Small intestine (tissue), 16 donors: ENCODE measurements at places on chromosomes 7 and 10.
A peak's percentile ranks its signal among the peaks of the same experiment; 100 is the strongest.

DNA sequence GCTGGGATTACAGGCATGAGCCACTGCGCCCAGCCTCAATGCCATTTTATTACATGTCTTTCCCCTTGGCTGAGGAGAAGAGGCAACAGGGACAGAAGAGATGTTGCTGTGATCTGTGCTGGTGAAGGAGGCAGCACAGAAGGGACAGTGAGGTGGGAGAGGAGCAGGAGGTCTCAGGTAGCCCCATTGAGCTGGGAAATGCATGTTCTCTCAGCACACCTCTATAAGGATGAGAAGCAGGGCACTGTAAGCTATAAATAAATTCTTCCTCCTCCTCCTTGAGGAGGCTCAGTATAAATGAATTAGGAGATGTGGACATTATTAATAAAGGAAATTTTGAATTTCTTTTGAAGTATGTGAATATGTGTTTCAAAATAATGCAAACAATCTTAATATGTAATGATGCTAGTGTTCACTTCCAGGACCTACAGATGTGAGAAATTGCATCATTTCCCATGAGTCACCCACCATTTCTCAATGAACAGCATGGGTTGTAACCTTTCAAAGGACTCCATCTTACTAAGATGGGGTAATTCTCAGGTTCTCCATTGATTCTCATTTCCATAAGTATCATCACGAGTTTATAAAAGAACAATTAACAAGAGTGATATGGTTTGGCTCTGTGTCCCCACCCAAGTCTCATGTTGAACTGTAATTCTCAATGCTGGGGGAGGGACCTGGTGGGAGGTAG lies 88.9 kb upstream of the ODAD2 start:
- no peak for DNase-seq

GRCh38 chr10:132684164-132684891 lies 101.6 kb downstream of the NKX6-2 start:
- peak; percentile 30 for DNase-seq

DNA sequence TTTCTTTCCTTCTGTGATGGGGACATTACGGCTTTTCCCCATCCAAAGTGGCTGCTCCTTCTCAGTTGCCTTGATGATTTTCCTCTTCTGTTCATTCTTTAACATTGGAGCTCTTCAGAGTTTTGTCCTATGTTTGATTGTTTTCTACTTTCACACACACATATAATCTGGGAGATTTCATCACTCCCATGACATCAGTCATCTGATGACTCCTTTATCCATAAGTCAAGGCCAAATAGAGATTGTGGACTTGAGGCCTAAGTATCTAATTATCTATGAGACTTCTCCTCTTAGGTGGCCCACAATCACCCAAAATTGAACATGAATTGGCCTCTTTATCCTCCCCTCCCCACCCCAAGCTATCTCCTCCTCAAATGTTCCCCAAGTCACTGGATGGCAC lies 5.3 kb upstream of the COL1A2 start:
- DNase-seq, result no peak

DNA sequence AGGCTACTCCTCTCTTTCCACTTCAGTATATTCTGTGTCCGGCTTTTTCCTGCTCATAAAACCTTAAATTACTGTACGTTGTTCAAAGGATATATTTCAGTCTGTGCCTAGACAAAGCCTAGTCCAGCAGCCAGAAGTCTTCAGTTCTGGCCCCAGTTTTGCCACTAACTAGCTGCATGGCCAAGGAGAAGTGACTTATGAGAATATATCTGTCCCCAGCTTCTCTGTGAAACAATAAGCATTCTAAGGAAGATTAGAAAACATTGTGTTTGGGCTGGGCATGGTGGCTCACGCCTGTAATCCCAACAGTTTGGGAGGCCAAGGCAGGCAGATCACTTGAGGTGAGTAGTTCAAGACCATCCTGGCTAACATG lies 105.0 kb upstream of the HDAC9 start:
- no peak for DNase-seq

GRCh38 chr10:43682956-43683355 lies 34.3 kb upstream of the ZNF32 start:
- no peak for DNase-seq

- peak; percentile 43 for DNase-seq
Observed at GRCh38 chr7:21869785-21870402, 75.8 kb downstream of the CDCA7L start.

DNA sequence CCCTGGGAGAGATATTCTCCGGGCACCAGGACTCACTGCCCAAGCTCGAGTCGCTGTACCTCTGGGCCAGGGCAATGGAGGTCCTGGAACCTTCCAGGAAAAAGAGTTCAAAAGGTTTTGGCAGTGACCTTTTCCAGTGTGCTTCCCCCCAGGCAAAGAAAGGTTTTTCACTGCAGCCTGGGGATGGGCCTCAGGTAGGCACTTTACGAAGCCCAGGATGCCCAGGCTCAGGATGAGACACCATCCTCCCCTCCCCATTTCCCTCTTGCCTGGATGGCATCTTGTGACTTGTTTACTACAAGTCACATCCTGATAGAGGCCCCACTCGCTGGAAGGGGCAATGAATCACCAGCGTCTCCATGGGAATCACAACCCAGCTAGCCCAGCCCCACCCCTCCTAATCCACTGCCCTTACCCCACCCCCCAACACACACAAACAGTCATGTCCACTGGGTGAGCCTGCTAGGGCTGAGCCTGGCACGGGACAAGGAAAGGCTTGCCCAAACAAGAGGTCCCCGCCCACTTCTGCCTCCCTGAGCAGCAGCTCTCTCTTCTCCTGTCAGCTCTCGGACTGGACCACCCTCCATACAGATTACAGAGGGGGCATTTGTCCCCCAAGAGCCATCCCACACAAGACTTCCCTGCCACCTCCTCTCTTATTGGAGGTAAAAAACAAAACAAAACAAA lies 93.8 kb upstream of the SMNDC1 start:
- DNase-seq, result peak; percentile 89

GRCh38 chr7:100825215-100825671 lies 2.1 kb downstream of the EPHB4 start:
- peak; percentile 35 for DNase-seq

DNA sequence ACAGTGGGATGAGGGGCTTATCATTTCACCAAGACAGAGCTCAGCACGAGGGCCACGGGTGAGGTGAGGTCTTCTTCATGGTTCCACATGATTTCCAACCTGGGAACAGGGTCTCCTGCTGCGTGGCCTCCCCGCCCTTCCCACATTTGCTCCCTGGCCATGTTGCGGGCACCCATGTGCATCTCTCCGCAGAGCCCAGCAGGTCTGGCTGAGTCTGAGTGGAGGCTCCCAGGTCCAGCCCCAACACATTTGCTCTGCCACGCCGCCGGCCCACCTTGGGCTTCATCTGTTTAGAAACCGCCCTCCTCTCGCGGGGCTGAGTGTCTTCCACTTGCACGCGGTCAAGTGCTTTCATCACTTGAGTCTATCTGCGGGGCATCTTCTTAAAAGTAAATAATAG lies 14.8 kb upstream of the PRKAR1B start:
- DNase-seq, result no peak
